Stimulated activated CD4-positive, alpha-beta T cell treated with anti-CD3 and anti-CD28 coated beads, Interleukin-1b, Interleukin-23, amount 100 ng/mL, for 1 hour (primary cell): ENCODE measurements at places on chromosomes 11 and 22.

DNA sequence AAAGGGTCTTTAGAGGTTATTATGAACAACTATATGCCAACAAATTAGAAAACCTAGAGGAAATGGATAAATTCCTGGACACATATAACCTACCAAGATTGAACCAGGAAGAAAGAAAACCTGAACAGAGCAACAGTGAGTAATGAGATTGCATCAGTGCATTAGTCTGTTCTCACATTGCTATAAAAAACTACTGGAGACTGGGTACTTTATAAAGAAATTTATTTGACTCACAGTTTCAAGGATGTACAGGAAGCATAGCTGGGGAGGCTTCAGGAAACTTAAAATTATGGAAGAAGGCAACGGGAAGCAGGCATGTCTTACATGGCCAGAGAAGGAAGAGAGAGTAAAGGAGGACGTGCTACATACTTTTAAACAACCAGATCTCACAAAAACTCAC is 70.8 kb upstream of the GNAZ start:
- no peak for DNase-seq

DNA sequence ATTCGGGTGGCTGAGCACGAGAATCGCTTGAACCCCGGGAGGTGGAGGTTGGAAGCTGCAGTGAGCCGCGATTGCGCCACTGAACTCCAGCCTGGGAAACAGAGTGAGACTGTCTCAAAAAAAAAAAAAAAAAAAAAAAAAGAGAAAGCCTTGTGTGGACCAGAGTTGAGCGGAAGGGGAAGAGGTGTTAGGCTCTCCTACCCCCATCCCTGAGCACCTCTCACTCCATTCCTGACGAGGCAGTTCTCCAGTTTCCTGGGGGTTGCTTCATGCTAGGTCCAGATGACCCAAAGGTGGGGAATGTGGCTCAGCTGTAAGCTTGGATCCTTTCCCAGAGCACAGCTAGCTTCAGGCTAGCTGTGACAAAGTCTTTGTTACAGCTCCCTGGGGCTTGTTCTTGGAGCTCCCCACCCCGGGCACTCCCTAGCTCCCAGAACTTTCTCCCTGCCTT is 8.8 kb upstream of the DNAL4 start:
- no peak for DNase-seq

DNA sequence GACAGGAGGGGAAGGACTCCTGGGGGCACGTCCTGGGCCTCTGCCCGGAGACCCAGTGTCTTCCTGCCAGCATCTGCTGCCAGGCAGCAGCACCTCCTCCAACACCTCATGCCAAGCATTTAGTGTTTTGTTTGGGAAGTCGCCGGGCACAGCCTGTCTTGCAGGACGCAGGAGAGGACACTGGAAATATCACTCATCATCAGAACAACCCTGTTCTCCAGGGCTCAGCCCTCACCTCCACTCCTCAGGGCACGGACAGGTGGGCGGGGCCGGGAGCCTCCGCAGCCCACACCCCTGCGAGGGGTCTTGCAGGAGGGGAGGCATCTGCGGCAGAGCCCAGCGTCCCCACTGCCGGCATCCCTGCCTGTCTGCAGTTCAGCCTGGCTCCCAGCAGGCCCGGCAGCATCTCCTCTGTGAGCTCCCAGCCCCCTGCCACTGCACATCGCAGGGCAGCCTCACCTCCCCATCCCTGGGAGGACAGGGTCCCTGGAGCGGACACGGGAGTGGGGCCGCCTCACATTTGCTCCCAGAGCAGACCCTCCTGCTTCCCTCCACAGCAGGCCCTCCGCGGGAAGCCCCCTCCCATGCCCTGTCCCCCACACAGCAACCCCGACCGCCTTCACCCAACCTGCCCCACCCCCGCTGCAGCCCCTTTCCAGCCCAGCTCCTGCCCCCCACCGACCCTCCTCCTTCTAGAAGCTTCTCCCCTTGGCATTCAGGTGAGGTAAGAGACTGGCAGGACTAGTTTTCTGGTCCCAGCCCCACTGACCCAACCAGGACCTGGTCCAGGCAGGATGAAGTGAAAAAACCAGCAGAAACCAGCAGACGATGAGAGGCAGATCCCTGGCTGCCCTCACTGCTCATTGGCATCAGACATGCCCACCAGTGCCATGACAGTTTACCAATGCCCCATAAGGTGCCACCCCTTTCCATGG is 72.7 kb downstream of the BRD1 start:
- DNase-seq = no peak

- DNase-seq = no peak
Observed at GRCh38 chr22:40123387-40123786, 54.3 kb upstream of the TNRC6B start.

DNA sequence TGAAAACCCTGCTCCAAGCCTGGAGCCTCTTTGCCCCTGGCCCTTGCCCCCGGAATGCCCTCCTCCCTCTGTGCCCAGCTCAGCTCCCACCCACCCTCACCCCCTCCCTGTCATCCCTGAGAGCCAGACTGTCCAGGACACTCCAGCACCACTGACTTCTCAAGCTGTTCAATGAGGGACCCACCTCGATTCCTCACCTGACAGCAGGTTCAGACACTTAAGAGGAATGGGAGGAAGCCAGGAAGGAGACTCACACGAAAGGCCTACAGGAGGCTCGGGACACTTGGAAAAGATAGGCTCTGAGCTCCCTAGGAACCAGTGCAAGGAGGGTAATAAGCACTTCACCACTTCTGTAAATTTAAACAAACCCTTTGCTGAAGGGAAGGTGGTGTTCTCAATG is 35.8 kb downstream of the IGLL5 start:
- no peak for DNase-seq

GRCh38 chr22:28882545-28882877 is 861 bp upstream of the ZNRF3 start:
- no peak for DNase-seq

GRCh38 chr11:46930089-46930488 is 6.5 kb upstream of the CSTPP1 start:
- DNase-seq = no peak

- DNase-seq = no peak
Observed at GRCh38 chr22:49137206-49137840, 690.4 kb downstream of the BRD1 start.

GRCh38 chr11:30991802-30992512 is 377.6 kb downstream of the DCDC1 start:
- no peak for DNase-seq

- no peak for DNase-seq
Observed at GRCh38 chr11:83599066-83599465, 312.9 kb upstream of the CCDC90B start.

DNA sequence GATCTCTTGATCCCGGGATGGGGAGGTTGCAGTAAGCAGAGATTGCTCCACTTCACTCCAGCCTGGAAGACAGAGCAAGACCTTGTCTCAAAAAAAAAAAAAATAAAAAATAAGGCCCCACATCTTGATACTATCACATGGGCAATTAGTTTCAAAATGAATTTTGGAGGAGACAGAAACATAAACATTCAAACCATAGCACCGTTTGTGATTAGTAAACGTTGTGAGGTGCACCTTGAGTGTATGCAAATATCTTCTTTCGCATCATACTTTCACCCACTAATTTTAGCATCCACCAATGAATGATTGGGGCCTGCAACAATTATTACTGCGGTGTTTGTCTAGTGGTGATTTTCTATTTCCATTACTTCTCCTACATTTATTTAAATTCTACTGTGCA is 11.0 kb upstream of the SPDYC start:
- DNase-seq = no peak

GRCh38 chr11:60457576-60457975 is 1.9 kb downstream of the MS4A1 start:
- DNase-seq = no peak

DNA sequence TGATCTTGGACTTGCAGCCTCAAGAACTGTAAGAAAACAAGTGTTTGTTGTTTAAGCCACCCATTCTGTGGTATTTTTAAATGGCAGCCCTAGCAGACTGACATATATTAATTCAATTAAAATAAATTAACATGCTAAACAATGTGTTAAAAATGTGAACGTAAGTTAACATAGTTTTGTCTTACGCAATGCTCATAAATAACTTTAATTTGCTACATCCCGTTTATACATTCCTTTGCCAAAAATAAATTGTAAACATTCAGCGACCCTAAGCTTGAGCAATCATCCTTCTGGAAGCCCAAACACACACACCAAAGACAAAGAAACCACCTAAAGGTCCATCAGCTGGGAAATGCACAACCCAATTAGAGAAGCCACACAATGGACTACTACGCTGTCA is 70.4 kb downstream of the CELSR1 start:
- DNase-seq = no peak

- DNase-seq = no peak
Observed at GRCh38 chr22:39625569-39626537, 55.3 kb downstream of the CACNA1I start.

- DNase-seq = no peak
Observed at GRCh38 chr22:46592390-46592872, 27.8 kb upstream of the GRAMD4 start.

GRCh38 chr22:50190182-50190940 is 4.6 kb downstream of the TRABD start:
- DNase-seq = peak; percentile 49

GRCh38 chr22:36211237-36211861 is 9.7 kb upstream of the APOL4 start:
- DNase-seq = no peak

- DNase-seq = no peak
Observed at GRCh38 chr11:62627713-62628112, 5.9 kb upstream of the B3GAT3 start.

- DNase-seq = no peak
Observed at GRCh38 chr22:49363526-49364230, 464.0 kb downstream of the BRD1 start.

DNA sequence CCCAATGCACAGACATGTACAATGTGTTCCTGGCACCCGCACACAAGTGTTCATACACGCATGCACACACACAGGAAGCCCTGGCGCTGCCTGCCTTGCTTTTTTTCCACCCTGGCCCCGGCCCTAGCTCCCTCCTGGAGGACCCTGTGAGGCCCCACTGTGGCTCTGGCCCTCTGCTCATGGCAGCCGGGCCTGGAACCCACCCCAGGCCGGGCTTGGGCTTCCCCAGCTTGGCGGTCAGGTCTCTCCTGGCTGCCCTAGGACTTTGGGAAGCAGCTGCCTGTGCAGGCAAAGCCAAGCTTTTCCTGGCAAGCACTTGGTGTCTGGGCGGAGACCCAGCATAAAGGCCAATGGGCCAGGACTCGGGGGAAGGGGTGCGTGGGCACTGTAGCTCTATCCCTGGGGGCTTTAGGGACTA is 30.5 kb downstream of the CD82 start:
- DNase-seq = no peak

DNA sequence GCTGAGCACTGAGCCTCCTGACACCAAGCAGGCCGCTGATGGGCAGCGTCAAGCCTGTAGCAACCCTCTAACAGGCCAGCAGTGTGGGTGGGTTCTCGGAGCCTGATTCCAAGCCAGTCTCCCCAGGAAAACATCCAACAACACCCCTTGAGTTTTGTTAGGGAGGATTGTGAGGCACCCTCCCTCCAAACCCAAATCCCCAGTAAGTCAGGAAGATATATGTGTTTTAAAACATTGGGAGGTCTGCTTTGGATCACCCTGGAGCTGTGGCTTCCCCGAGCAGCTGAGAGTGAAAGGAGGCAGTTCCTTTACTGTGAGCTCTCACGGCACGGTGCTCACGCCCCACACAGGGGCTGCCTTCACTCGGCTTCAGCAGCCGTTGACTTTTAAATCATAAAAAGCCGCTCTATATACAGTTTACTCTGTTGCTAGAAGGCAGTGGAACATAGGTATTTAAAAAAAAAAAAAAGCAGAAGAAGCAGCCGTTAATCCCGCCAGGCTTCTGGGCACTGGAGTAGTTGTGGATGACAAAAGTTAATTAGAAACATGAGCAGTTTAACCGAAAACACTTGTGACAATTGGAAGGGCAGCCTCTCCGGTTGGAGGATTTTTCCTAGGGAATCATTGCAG is 218.6 kb downstream of the NAV2 start:
- no peak for DNase-seq

DNA sequence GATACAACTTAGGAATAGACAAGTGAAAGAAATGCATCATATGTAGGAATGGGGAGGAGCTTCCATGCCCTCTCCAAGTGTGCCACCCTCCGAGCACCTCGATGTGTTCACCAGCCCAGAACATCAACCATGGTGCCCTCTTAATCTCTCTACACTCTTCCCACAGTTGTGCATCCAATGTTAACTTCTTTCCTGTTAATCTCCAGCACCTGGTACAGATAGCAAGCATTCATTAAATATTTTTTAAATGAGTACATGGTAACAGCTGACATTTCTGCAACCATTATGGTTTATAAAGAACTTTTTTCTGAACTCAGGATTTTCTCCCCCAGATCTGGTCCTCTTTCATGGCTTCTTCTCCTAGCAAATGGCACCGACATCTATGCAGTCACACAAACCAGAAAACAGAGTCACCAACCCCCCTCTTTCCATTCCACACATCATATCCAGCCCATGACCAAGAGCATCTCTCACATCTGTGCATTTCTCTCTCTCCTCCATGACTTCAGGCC is 118.1 kb upstream of the CLPB start:
- DNase-seq = no peak

- DNase-seq = no peak
Observed at GRCh38 chr11:29553990-29554389, 462.8 kb downstream of the KCNA4 start.

DNA sequence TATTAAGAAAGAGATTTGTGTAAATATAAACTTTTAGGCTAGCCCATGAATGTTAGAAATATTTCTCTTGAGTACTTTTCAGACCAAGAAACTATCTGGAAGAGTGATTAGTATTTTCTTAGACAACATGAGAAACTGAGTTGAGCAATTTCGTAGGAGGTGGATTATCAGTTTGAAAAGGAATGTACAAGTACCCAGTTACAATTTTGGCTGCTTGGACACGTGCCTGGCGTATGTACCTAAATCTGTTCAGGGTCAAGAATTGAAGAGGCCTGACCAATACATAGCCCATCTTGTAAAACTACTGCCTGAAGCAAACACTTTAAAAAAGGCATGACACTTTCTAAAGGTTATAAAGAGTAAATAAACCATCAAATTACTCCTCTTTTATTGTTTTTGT is 71.1 kb downstream of the CCDC73 start:
- no peak for DNase-seq

- no peak for DNase-seq
Observed at GRCh38 chr11:60854847-60855725, 664 bp downstream of the PTGDR2 start.

GRCh38 chr11:12778240-12778905 is 104.2 kb downstream of the TEAD1 start:
- DNase-seq = no peak

DNA sequence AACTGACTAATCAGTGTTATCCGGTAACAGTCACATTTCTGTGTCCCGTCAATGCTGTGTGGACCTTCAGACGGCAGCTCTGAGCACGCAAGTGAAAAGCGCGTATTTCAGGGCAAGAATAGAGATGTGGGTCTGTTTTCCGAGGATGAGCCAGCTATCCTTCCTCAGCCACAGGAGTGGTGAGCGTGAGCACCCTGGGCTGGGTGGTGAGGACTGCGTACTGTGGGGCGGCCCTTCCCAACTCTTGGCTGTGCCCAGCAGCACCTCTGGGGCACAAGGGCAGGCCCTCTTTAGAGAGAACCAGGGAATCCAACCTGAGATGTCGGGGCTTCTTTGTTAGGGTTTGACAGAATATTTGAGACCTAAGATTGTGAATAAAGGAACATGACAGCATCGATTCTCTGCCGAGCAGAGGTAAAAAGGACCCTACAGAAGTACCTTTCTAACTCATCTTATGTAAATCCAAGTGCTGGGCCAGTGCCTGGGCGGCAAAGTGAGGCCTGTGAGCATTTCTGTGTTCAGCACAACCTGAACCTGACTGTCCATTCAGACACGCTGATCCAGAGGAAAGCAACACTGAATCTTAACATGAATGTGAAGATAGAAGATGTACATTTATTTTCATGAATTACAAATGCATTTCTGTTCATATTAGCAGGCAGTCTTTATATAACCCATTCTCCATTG is 26.5 kb upstream of the YPEL1 start:
- no peak for DNase-seq
